ENCODE measurements at places on chromosomes 3 and 15. TPM values are rescaled to one million over a fixed set of nuclear protein-coding genes. Genes with fewer than 3 reads are reported as not detected.

DNA sequence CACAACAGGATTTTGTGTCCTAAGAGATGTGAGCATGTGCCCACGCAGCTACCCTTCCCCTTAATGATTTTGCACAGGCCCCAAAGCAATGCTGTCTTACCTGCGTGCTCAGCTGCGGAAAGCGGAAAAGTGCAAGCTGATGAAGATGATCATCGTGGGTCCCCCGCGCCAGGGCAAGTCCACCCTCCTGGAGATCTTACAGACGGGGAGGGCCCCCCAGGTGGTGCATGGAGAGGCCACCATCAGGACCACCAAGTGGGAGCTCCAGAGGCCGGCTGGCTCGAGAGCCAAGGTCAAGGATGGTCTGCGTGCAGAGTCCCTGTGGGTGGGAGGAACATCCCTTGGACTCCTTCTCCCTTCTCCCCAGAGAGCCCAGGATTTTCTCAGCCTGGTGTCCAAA is 103.1 kb downstream of the LRRK1 start:
- H3K4me1 ChIP-seq = no peaks in the 10 kb centered on the region
- no peak overlapping the region for H3K27ac ChIP-seq
- no peak overlapping the region for H3K4me3 ChIP-seq
- no peaks in the 10 kb centered on the region for H3K27me3 ChIP-seq

DNA sequence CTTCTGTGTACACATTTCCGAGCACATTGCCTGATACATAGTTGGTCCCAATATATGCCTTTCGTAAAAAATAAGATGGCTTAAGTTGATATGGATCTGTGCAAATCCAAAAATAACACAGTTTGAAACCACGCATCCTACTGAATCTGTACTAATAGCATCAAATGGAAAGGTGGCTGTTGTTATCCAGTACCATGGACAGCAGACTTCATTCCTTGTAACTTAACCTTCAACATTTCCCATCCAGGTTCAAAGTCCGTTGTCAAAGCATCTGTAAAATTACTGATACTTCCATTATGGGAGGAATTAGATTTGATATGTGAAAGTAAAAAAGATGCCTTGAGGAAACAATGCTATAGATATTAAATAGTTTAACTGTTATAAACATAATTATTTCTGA is 65.5 kb upstream of the C3orf49 start:
- H3K4me3 ChIP-seq = no peak overlapping the region
- H3K27me3 ChIP-seq = no peaks in the 10 kb centered on the region
- H3K27ac ChIP-seq = no peak overlapping the region
- no peaks in the 10 kb centered on the region for H3K4me1 ChIP-seq
- H3K36me3 ChIP-seq = no peaks in the 10 kb centered on the region

DNA sequence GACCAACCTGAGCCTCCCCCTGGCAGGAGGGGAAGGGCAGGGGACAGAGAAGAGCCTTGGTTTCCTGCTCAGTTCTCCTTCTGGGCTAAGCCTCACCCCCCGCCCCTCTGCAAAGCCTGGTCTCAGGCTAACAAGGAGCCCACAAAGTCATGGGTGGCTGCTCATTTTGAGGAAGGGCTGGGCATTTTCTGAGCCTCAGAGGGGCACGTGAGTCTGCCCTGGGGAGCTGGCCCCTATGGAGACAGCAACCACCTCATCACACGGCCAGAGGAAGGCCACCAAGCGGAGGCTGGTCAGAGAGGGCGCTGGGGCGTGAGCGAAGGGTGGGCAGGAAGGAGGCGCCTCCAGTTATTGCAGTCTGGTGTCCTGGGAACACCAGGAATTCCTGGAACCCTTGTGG is 18.7 kb downstream of the ABTB1 start:
- H3K36me3 ChIP-seq = no peaks in the 10 kb centered on the region
- H3K4me3 ChIP-seq = no peak overlapping the region
- DNase-seq = no peak

DNA sequence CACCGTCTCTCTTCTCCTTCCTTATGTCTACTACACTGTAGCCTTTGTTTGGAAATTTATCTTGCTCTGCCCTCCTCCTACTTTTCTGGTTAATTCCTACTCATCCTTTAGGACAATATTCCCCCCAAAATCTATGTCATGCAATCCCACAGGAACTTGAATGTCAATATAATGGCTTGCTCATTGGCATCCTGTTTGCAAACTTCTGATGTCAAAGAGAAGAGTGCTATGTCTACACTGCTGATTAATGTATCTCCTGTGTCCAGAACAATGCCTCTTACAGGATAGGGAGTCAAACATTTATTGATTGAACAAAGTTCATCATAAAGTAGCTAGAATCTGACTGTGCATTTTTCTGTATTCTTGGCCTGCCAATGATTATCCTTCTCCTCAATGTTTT is 22.8 kb downstream of the SIDT1 start:
- peaks cover 10% of the 10 kb centered on the region for H3K4me1 ChIP-seq
- no peak overlapping the region for H3K4me3 ChIP-seq
- DNase-seq = no peak

DNA sequence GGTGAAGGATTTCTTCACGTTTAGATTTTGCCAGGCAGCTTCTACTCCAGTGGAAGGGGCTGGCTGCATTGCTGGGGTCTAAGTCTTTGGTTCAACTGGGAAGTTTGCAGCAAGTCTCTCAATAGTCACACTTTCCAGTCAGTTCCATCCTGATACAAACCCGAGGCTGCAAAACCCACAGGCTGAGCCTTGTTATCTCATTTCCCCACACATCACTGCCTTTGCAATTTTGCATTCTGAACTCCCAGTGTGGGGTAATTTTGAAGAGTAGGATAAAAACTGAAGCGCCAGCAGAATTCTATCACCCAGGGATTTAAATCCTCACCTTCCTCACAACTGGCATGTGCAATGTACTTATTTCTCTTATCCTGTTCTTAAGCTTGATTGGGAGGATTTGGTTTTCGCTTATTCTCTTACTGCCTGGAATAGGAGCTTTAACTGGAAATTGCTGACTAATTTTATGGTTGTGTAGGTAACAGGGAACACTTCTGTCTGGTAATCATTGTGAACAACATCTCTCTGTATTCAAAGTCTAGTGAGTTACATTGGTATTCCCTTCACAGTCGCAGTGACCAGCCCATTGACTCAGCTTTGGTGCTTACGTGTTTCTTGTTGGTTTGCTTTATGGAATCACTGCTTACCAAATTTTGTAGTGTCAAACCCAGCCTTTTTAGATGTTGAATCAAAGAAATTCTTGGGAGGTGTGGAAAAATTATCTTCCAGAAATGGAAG is 142.0 kb upstream of the TOPAZ1 start:
- peaks cover under 1% of the 10 kb centered on the region for H3K4me1 ChIP-seq
- no peak overlapping the region for H3K4me3 ChIP-seq
- H3K27ac ChIP-seq = no peak overlapping the region
- DNase-seq = no peak

The IMPG2 gene
- total RNA-seq = 0.44 TPM

The RARRES1 gene
- not detected for total RNA-seq
